ENCODE measurements at places on chromosomes 11 and 22. TPM values are rescaled to one million over a fixed set of nuclear protein-coding genes. Genes with fewer than 3 reads are reported as not detected.

GRM5 gene
- 149 TPM for total RNA-seq

CCDC81 gene
- total RNA-seq: 0.82 TPM

CNGA4 gene
- 0.41 TPM for total RNA-seq

GRCh38 chr22:46933040-46933930 lies 170.8 kb downstream of the TBC1D22A start:
- DNase-seq: no peak

DNA sequence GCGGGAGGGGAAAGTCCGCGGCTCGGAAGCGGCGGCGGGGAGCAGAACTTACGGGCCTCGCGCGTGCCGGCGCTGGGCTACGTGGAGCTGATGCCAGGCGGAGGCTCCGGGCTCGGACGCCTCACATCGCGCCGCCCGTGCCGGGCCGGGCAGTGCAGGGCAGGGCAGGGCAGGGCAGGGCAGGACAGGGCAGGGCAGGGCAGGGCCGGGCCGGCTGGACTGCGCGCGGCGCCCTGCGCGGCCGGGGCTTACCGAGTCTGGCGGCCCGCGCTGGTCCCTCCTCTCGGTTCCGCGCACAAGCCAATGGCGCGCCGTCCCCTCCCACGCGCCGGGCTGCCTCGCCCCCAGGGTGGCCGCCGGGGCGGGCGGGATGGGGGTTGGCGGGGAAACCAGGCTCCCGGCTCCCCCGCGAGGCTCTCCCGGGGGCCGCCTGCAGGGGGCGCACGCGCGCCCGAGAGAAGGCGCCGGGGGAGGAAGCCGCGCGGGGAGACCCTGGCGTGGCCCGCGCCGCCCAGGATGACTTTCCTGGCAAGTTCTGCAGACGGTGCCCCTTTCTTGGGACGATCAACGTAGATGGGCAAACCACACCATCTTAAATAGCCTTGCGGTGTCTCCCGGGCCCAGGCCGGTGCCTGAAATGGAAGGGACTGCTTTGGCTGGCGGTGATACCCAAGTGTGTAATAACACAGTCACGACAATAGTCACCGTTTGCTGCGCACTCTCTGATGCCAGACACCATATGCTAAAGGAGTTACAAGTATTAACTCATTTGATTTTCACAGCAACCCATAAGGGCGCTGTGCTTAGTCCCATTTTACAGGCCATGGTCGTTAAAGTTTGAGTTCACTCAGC lies at the start of gene TP53I11:
TSS of gene TP53I11 (minus strand) at position 259 of the 852 bp plus-strand sequence. CDS start 12,548 bp downstream, outside the sequence.
- DNase-seq: peak; percentile 72

DNA sequence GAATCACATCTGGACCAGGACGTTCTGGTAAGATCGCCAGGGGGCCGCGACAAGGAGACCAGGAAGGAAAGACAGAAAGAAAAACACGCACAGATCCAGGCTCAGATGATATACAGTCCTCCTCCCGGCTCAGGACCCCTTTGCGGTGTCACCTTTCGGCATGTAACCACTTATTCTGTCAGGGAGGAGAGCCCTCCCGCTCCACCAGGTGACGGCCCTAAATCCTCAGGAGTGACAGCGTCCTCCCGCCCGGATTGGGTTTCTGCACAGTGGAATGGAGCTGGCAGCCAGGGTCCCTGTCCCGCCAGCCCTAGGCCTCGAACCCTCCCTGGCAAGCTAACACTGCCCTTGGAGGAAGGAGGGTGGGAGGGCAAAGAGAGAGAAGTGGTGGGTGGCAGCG lies 24.3 kb upstream of the KCNQ1OT1 start:
- no peak for DNase-seq

DNA sequence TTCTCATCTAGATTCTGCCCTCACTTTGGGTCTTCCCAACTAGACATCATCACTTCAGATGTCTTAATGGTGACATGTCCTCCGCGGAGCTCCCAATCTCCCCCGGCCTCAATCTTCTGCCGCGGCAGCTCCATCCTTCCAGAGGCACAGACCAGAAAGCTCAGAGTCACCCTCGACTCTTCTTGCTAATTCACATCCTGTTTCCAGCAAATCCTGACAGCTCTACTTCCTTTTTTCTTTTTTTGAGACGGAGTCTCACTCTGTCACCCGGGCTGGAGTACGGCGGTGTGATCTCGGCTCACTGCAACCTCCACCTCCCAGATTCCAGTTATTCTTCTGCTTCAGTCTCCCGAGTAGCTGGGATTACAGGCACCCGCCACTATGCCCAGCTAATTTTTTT lies 54.5 kb downstream of the CACNG2 start:
- DNase-seq: no peak

GRCh38 chr11:102994105-102994504 lies 38.6 kb upstream of the MMP13 start:
- no peak for DNase-seq

DNA sequence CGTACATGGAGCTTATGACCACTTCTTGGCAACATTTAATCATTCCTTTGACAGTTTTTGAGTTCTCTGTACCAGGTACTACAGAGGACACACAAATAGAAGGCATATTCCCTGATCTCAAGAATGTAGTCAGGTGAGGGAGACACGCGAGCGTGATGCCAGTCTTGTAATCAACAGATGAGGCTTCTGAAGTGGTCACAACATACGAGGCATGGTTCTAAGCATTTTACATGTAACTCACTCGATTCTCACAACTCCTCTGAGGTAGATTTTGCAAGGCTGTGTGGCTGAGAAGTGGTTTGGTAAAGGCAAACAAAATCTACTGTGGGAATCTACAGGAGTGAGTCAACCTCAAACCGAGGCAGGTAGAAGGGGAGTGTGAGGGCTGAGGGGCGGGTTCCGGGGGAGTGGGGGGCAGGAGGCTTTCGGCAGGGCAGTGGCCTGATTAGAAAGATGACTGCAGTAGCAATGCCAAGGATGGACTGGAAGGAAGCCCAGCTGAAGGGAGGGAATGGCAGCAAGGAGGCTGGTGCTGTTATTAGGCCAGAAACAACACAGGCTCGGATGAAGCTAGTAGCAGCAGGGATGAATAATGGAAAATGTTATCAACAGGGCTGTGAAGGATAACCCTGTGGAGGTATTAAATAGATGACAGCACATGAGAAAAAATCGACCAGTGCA lies 63.8 kb downstream of the ST14 start:
- no peak for DNase-seq

GRCh38 chr22:20621162-20621561 lies 113.8 kb downstream of the MED15 start:
- no peak for DNase-seq

- no peak for DNase-seq
These were observed 19.5 kb downstream of the PANX1 start for GRCh38 chr11:94148189-94148588.

DNA sequence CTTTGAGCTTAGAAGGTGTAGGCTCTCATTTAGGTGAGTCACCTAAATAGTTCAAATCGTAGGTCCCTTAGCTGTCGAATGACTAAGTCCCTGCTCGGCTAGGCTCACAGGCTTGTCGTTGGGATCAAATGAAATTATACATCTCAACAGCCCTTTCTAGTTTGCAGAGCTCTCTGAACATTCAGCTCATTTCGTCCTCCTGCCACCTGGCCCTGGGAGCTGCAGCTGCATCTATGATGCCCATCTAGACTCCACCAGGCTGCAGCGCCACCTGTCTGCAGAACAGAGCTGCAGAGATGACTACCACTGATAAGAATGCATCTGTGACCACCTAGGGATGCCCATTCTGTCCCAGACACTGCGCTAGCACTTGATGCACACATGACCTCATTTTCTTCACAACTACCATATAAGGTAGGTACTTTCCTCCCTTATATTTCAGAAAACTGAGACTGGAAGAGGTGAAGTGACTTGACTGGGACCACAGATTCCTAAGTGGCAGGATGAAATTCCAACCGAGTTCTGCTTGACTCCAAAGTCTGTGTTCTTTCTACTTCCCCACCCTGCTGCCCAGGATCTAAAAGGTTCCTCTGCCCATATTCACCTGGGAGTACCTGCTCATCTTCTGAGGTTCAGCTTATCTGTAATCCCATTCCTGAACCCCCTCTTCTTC lies 141.1 kb upstream of the NARS2 start:
- DNase-seq: no peak

DNA sequence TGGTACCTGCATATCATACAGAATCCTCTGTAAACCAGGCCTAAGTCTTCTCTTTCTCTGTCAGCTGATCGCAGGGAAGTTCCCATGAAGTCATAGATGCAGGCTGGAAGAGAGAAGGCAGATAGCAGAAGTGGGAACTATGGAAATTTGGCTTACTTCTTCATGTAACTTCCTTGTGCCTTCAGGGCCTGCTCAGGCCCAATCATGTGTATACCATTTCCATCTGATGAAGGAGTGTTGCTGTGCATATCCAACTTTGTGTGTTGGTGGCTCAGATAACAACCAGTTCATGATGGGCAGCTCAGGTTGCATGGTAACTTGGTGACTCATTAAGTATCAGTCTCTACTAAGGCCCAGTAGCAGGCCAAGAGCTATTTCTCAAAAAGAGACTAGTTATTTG lies 53.1 kb upstream of the CEP295 start:
- DNase-seq: no peak

DNA sequence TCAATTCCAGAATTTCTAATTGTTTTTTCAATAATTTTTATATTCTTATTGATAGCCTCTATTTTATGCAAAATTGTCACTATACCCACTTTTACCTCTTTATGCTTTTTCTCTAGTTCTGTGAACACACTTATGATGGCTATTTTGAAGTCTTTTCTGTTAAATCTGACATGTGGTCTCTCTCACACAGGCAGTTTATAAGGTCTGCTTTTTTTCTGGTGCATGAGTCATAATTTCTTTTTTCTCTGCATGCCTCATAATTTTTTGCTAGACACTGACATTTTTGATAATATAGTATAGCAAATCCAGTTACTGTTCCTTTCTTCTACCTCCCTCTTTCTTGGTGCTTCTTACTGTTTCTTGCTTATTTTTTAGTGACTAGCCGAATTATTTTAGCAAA lies 36.0 kb downstream of the ZBTB44 start:
- DNase-seq: no peak

GRCh38 chr11:56890584-56891305 lies 98.0 kb upstream of the OR5AK2 start:
- no peak for DNase-seq

DNA sequence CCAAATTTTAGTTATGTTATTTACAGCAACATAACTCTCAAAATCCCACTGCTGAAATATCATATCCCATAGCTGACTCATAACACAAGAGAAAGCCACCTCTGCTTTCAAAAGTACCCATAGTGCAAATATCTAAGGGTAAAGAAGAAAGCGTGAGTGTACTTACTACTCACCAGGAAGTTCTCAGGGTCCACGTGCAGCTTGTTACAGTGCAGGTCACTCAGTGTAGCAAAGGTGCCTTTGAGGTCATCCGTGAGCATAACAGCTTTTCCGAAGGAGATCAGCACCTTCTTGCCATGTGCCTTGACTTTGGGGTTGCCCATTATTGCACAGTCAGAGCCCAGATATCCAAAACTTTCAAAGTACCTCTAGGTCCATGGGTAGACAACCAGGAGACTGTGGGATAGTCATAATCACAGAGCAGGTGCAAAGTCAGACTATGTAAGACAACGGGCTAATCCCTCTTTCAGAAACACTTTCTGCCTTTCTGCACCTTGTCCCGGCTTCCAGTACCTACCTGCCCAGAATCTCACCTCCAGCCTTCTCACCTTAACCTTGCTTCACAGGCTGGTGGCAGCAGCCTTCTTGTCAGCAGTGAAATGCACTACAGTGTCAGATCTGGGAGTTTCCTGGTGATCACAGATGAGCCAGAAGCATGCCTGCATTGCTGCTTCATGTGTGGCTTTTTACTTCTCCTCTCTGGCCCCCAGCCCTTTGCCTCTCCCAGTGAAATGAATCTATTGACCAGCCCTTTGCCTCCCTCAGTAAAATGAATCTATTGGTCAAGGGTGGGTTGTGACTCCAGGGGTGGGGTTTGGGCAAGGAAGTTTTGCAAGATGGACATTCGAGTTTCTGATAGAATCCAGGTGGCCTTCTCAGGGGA lies 6.5 kb downstream of the HBG1 start:
- DNase-seq: no peak

DNA sequence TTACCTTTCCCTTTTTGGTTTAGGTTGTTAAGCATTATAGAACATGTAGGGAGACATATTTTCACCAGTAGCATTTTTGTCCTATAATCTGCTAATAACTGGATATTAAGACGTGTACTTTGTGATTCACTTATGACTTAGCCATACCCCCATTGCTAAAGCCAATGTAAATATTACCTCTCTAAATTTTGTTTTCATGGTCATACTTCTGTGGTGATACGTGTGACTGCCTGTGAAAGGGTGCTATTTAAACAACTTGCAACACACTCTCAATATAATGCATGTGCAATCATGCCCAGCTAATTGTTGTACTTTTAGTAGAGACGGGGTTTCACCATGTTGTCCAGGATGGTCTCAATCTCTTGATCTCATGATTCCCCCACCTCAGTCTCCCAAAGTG lies 36.2 kb upstream of the PAK1 start:
- no peak for DNase-seq

All from frontal cortex (tissue), 4 donors.